Left forelimb (tissue), 1 donor: ENCODE measurements at places on chromosomes 1 and 21.

- DNase-seq, result no peak
Observed at GRCh38 chr1:22319608-22320007, 132.0 kb upstream of the ZBTB40 start.

DNA sequence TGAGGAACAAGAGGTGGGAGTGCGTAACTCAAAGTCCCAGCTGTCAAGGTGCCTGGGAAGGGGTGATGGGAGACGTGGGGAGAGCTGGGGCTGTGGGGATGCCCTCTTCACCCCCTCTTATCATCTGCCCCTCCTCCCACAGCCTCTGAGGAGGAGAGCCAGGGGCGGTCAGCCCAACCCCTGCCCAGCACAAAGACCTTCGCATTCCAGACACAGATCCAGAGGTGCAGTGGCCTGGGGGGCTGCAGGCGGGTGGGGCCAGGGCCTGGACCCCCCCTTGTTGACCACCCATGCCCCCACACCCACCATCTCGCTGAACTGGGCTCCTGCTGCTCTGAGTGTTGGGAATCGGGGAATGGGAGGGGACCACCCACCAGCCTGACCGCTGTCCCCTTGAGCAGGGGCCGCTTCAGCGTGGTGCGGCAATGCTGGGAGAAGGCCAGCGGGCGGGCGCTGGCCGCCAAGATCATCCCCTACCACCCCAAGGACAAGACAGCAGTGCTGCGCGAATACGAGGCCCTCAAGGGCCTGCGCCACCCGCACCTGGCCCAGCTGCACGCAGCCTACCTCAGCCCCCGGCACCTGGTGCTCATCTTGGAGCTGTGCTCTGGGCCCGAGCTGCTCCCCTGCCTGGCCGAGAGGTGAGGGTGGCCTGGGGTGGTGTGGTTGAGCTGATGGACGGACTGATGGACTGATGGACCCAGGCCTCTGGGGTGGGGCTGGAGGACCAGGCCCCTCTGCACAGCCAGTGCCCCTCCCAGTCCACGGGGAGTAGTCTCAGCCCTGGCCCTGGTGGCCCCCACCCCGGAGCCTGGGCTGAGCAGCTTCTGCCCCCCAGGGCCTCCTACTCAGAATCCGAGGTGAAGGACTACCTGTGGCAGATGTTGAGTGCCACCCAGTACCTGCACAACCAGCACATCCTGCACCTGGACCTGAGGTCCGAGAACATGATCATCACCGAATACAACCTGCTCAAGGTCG, 29.7 kb downstream of the TRIM11 start:
- no peak for DNase-seq

- DNase-seq, result no peak
Observed at GRCh38 chr1:209625791-209626285, 26.4 kb downstream of the LAMB3 start.

DNA sequence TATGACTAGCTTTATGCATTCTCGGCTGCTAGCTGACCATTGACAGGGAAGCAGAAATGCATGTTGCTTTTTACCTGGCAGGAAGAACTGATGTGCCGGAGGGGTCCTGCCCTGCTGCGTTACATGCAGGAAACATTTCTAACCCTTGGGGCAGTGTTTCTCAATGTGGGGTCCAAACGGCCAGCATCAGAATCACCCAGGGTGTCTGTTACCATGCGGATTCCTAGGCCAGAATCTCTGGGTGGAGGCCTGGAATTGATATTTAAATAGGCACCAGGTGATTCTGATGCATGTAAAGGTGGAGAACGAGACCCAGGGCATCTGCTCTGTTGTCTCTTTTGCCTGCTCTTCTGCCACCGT, 182.7 kb downstream of the PCP4 start:
- no peak for DNase-seq

DNA sequence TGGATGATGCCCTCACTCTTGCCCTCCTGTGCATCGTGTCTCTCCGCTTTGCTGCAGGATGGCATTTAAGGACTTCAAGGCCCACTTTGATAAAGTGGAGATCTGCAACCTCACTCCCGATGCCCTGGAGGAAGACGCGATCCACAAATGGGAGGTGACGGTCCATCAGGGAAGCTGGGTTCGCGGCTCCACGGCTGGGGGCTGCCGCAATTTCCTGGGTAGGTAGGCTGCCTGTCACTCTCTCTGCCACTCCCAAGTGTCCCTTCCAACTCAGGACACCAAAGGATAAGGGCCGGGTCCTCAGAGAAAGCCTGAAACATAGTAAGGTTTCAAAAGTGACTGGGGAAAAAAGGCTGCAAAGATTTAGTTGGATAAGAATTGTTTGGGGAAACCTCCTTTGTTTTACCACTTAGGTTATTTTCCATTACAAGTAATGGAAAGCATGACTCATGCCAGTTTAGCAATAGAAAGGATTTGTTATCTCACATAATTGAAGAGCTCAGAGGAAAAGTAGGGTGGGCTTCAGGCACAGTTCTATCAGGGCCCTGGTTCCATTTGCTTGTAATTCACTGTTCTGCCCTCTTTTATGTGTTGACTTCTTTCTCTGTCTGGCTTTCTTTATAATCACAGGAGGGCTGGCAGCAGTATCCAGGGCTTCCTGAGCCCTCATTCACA, 31.9 kb downstream of the CAPN9 start:
- no peak for DNase-seq
